LoVo (cell line): ENCODE measurements at places on chromosomes 2 and 18.

- no peak for DNase-seq
Measured at GRCh38 chr2:124822516-124822915, 797.4 kb downstream of the CNTNAP5 start.

GRCh38 chr2:220499225-220499624 is 871.8 kb downstream of the SLC4A3 start:
- DNase-seq: no peak

DNA sequence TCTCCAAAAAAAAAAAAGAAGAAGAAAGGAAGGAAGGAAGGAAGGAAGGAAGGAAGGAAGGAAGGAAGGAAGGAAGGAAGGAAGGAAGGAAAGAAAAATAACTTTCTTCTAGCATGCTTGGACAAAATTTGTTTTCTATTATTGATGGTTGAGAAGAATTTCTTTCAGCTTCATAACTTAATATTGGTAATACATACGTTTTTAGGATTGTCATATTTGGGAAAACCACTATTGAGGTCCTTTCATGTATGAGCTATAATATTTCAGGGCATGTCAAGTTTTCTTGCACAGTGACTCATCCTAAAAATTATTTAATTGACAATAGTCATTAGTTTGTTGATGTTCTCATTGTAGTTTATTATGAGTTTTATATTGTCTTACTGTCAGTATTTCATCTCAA is 66.4 kb upstream of the PKDCC start:
- DNase-seq: no peak

GRCh38 chr2:61705625-61706024 is 148.2 kb downstream of the FAM161A start:
- no peak for DNase-seq

- DNase-seq: no peak
Measured at GRCh38 chr2:21966139-21966538, 842.4 kb downstream of the TDRD15 start.
